BJ (cell line): ENCODE measurements at places on chromosomes 3 and 15.
A peak's percentile ranks its signal among the peaks of the same experiment; 100 is the strongest.

GRCh38 chr3:133699903-133700302 is 38.2 kb upstream of the TOPBP1 start:
- DNase-seq, result no peak

- DNase-seq, result no peak
Measured at GRCh38 chr3:171842864-171843518, at the start of gene TMEM212. TMEM212 (plus strand) TSS chr3:171843349; CDS start chr3:171843384, 35 bp downstream.

DNA sequence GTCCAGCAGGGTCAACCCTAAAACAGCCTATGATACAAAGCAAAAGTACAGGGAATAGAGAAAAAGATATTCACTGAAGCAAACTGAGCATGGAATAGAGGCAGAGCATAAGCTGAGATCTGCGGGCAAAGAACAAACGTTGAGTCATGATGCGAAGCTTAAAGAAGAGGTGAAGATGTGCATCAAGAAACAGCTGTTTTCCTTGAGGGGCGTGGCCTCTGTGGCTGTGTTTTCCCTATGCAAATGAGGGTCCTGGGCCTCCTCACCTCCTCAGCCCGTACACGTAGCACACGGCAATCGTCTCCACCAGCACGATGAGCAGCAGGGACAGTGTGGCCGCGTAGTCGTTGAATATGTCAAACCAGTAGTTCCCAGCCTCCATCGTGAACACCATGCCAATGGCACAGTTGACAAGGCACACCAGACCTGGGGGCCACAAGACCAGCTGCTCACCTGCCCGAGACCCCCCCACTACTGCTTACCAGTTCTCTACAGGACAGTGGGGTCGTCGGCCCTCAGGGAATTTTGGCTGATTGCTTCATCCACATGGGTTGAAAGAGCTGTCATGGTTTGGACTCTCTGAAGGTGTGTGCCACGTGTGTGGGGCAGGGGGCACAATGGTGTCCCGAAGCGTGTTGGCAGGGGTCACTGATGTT is 33.6 kb downstream of the SLC6A20 start:
- DNase-seq, result no peak

DNA sequence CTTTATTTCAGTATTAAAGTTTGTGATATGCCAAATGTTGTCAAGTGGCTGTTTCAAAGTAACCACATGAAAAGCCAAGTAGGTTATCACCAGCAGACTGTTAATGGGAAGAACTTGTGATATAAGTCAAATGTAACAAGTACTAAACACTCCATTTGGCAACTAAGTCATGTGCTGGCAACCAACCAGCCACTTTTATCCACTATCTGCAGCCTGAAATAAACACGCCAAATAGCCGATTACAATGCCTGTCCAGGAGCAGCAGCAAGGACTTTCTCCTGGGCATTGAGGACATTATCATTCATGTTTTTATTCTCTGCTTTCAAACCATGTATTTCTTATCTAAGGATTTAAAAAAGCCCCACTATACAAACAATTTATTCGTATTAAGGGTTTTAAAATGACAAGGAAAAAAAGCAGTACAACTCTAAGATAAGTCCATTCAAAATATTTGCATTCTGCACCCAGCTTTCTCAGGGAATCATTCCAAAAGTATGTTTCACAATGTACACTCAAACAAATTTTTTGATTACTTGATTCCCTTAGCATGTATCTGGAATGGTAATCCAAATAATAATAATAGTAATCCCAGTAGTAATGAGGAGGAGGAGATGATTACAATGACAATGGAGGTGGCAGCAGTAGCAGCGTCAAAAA is 448.6 kb downstream of the ERC2 start:
- no peak for DNase-seq

DNA sequence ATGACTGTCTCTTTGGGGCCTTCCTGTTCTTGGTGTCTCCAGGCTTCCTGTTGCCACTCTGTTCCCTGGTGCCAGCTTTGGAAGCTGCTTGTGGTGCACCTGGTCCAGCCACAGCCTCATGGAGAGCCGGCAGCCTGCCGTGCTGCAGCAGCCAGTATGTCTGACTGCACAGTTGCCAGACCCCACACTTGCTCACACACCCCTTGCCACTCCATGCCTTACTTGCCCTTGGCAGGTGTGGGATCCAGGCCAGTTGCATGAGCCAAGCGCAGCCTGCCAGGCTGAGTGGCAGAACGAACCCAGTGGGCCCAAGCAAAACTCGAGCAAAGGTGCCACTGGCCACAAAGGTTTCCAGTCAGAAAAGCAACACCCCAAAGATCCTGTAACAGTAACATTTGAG is 309.2 kb downstream of the DOCK3 start:
- DNase-seq, result no peak

DNA sequence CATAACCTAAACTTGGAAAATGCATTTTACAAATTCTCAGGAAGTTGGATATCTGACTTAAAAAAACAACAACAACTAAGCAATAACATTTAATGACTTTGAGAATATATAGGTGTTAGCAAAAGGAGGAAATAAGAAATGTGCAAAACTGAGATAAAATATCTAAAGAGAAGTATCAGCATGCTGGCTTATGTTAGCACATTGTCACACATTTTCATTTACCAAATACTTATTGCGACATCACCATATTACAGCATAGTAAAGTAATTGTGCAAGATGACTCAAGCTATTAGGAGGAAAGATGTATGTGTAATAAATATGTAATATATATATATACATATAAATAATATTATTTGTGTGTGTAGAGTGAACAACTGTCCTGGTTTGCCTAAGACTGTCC is 9.2 kb downstream of the PTX3 start:
- no peak for DNase-seq

- no peak for DNase-seq
Measured at GRCh38 chr15:67558502-67558901, 16.0 kb downstream of the MAP2K5 start.

GRCh38 chr3:174862666-174863065 is 3.5 kb downstream of the NAALADL2 start:
- no peak for DNase-seq

DNA sequence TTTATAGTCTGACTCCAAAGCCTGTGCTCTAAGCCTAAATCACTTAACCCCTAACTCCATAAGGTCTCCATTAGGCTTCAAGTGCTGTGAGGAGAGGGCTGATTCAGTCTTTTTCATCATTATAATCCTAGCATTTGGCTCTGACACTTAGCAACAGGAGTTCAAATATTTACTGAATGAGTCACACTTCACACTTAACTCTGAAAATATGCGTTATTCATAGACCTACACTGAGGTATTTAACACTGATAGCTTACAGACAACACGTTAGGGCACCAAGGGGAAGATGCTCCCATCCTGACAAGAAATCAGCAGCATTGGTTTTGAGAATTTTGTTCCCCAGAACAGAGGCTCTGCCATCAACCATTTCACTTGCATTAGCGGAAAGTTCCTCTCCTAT is 53.5 kb downstream of the MSL2 start:
- peak; percentile 71 for DNase-seq

DNA sequence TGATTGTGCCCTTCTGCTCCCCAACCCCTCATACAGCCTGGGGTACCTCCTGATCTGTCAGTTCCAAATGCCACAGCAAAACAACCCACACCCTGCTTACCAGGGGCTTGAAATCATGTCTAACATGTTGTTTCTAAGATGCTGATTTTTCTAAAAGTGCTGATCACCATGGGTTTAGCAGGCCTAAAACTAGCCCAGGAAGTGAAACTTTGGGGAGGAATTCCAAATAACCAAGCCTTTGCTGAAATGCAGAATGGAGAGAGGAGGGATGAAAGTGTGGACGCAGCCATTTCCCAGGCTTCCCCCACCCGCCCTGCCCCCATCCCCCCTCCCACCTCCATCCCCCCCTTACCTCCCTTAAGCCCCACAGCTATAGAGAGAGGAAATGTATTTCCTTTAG is 2.0 kb upstream of the HRH1 start:
- no peak for DNase-seq

DNA sequence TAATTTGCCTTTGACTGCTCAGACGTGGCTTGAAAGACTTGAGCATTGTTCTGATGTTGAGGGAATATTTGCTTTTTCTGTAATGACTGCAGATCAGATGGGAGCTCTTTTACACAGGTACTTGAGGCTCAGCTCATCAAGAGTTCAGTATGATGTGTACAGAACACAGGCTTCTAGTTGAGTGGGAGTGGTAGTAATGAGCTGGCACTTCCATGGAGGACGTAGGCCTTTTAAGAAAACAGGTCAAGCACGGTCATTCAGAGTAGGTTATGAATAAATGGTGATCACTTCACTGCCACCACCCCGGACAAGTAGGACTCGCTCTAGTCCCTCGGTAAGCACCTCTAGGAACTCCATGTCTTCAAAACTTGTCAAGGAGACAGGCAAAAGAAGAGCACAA is 8.8 kb downstream of the EMC4 start:
- no peak for DNase-seq

- peak; percentile 68 for DNase-seq
Measured at GRCh38 chr3:16741103-16741758, 136.0 kb upstream of the DAZL start.

- DNase-seq, result no peak
Measured at GRCh38 chr3:56903231-56903782, 101.6 kb upstream of the ARHGEF3 start.
